Fibroblast of skin of scalp (primary cell): ENCODE measurements at places on chromosomes 2 and 18.

GRCh38 chr2:102050854-102051391 is 59.2 kb downstream of the IL1R2 start:
- peak; percentile 81 for DNase-seq

GRCh38 chr2:221106241-221106640 is 465.9 kb downstream of the EPHA4 start:
- DNase-seq = no peak

GRCh38 chr2:201116959-201117734 is 1.2 kb downstream of the CFLAR start:
- peak; percentile 85 for DNase-seq

DNA sequence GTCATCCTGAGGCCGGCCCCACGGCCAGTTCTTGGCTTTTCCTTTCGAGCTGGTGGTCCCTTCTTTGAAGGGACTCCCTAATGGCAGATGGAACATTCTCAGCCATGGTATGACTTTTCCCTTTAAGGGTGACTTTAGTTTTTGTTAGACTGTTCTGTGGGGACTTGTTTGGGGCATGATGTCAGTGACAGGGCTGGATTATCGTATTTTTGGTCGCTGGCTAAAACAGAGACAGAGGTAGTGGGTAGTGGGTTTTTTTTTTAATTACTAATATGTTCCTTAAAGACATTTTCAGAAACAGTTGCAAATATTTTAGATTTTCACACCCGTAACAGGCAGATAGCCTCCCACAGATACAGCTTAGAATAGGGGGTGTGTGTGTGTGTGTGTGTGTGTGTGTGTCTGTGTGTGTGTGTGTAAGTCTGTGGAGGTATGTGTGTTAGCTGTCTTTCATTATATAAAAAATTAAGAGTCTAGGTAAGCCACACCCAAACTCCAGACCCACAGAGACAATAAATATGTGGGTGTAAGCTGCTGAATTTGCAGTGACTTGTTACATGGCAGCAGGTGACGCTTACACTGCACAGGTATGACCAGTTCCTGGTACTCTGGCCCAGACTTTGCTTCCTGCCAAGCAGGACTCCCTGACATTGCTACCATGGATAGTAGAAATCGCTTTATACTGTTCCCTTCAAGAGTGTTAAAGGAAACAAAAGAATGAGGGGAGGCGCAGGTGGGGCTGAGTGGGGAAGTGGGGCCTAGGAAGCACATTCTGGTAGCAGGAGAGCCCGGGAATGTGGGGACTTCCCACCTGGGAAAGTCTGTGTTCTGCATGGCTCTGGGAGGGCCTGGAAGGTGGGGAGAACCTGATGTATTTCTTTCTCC is 20.9 kb downstream of the NCK2 start:
- DNase-seq = no peak

GRCh38 chr2:119009110-119009509 is 67.1 kb downstream of the MARCO start:
- no peak for DNase-seq

- DNase-seq = no peak
Measured at GRCh38 chr2:220941683-220942082, 630.4 kb downstream of the EPHA4 start.

GRCh38 chr2:77363277-77363676 is 158.9 kb downstream of the LRRTM4 start:
- DNase-seq = no peak

- peak; percentile 19 for DNase-seq
Measured at GRCh38 chr2:225740086-225740485, 340.6 kb downstream of the NYAP2 start.

- DNase-seq = peak; percentile 59
Measured at GRCh38 chr18:51236225-51236624, 38.7 kb upstream of the MEX3C start.

GRCh38 chr2:169504651-169505050 is 4.9 kb upstream of the KLHL41 start:
- no peak for DNase-seq
